ENCODE measurements at places on chromosomes 3 and 15.

GRCh38 chr15:100186960-100187359, 154.8 kb downstream of the ADAMTS17 start:
- no peak for DNase-seq

DNA sequence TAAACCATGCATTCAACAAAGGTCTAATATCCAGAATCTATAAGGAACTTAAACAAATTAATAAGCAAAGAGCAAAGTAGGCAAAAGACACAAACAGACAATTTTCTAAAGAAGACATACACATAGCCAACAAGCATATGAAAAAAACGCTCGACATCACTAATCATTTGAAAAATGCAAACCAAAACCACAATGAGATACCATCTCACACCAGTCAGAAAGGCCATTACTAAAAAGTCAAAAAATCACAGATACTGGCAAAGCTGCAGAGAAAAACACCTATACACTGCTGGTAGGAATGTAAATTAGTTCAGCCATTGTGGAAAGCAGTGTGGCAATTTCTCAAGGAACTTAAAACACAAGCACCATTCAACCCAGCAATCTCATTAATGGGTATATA, 53.8 kb downstream of the FSIP1 start:
- no peak for DNase-seq

DNA sequence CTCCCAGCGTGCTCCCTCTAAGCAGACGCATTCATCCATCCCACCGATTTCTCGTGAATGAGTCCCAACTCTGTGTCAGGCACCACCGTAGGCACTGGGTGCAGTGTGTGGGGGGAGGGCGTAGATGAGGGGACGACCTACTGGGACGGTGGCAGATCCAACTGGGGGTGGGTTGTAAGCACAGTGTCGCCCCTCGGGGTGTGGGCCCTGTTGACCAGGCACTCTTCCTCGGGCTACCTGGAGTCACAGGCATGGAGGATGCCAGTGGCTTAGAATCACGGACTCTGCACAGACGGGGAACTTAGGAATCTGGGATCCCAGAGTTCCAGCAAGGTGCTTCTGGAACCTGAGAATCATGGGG, 66.2 kb downstream of the SLC6A6 start:
- DNase-seq = no peak

DNA sequence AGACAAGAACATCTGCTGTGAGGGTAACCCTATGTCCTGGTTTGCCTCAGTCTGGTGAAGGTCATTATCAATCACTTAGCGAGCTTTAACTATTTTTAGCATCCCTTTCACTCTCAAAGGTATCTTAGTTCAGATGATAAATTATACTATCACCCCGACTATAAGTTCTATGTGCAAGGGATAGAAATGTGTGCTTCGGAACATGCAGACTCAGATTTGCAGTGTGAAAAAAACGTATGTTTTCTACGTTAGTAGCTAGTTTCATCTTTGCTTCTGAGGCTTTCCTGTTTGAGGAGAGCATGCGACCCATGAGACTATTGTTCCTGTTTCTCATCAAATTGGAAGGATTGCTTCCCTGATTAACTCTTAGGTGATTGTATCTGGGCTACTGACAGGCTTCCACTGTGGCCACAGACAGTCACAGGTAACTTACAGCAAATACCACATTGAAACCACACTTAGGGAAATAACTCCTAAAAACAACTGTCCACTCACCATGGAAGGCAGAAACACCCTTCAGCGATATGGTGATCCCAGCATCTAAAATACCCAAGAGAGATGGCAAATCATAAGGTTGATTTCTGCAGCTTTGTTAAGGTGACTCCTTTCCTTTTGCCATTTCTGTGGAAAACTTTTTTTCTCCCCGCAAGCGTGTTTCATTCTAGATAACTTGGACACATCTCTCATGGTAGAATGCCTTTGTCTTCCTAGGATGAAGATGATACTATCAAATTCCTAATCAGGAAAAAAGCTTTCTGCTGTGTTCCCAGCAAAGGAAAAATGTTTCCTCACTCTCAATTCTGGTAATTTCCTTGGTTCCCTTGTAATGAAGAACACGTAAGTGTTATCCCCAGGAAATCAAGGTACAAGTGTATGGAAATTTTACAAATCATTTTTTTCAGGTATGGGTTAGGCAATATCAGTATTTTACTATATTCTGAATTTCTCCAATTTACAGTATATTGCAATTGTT, 5.2 kb downstream of the GCSAM start:
- no peak for DNase-seq

DNA sequence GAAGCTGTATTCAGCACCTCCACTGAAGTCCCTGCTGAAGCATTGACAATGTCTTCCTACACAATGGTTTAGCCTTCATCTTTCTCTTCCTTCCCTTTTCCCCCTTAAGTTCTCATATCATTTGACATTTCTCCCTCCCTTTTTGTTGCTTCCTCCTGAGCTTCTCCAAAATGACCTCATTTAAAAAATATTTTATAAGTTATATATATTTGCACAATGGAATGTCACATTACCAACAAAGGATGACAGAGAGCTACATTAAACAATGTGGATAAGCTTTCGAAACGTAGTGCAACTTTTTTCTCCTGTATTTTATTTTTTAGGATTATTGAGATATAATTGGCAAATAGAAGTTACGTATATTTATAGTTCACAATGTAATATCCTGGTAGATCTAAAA, 13.2 kb upstream of the DLG1 start:
- no peak for DNase-seq

DNA sequence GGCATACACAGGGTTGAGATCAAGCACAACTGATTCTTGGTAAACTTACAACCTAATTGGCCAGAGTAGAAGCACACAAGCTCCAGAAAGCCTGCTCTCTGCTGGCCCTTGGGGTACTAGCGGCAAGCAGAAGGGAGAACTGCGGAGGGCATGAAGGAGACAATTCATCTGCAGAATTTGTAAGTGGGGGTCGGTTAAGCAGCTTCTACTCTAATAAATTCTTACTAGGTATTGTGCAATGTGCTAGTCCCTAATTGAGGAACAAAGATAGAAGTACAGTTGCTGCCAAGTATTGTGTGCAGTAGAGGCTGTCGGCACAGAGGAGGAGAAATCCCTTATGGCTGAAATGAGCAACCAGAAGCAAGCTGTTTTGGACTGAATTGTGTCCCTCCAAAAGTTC, 91.2 kb upstream of the VEPH1 start:
- DNase-seq = no peak

- no peak for DNase-seq
These were observed 210.5 kb downstream of the FGF12 start for GRCh38 chr3:192516820-192517219.

- no peak for DNase-seq
These were observed 632.2 kb downstream of the FOXP1 start for GRCh38 chr3:70951316-70951715.

- peak; percentile 42 for DNase-seq
These were observed 7.7 kb upstream of the MAP1A start for GRCh38 chr15:43509660-43510199.

DNA sequence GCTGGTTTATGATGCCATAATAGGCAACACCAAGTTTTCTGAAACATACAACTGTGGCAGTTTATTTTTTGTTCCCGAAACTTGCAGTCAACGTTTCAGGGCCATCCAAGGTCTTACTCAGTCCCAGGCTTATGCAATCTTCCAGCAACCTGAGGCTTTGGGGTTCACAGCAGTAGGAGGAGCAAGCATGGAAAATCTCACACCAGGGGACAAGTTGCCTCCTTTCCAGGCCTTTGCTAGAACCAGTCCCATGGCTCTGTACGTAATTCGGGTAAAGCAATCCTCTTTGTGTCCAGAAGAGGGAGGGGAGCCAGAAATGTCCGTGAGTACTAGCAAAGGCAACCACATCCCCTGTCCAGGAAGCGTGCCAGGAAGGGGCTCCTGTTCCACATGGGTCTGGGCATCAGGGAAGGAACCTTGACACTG, 4.7 kb upstream of the FAM240A start:
- DNase-seq = peak; percentile 2

- no peak for DNase-seq
These were observed 234.3 kb downstream of the SQOR start for GRCh38 chr15:45869034-45869668.

DNA sequence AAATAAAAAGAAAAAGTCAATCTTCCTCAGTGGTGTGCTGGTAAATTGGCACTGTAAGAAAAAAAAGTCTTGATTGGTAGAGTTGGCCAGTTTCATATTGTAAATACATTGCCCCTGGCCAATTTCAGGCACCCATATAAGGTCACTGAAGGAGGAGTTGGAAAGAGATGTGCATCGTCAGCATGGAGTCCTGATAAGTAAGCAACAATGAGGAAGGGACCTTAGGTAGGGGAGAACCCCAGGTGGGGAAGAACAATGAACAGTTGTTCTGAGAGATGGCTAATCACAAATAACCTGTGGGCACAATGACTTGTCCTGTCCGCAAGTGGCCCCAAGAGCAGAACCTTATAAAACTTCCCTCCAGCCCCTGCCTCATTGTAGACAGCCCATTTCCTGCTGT, 8.6 kb upstream of the CYP8B1 start:
- no peak for DNase-seq

DNA sequence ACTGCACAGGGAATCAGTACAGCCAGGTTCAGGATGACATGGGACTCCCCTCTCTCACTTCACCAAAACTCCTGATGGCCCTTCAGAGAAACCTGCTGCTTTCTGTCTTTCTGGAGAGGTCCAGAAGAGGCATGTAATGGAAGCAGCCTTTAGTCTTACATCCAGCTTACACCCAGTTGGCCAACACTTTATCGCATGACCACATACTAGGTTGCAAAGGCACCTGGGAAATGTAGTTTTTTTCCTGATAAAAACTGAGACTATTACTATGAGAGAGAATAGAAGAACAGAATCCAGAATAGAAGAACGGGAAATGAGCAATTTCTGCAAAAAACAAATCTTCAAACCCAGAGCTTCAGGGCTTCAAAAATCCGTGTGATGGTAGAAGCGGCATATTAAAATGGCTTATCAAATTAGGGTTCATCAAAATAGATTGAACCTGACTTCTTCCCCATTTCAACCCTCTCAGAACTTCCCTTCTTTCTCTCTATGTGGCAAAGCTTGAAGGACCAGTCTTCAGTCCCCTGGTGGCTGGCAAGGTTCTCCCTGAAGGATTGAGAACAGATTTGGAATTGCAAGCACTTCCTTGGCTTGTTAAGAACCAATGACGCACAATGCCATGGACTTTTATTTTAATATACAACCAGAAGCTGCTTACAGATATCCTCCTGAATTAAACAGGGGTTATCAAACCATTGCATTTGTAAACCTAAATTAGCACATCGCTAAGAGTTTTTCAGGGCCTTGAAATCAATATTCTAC, 34.4 kb downstream of the CORO2B start:
- no peak for DNase-seq

DNA sequence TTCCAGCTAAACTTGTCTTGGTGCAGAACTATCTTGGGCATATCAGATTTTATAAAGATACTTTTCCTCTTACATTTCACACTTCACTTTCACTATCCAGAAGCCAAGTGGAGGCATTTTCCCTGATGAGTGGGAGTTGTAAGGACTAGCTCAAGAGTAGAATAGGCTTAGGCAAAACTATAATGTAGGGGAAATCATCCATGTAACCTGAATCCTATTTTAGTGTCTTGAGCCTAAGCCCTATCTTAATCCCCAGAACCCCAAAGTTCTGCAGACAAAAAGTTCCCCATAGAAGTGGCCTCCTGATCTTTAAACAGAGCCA, 42.2 kb upstream of the CD47 start:
- DNase-seq = no peak

GRCh38 chr15:52006702-52007340, 12.2 kb upstream of the MAPK6 start:
- no peak for DNase-seq

DNA sequence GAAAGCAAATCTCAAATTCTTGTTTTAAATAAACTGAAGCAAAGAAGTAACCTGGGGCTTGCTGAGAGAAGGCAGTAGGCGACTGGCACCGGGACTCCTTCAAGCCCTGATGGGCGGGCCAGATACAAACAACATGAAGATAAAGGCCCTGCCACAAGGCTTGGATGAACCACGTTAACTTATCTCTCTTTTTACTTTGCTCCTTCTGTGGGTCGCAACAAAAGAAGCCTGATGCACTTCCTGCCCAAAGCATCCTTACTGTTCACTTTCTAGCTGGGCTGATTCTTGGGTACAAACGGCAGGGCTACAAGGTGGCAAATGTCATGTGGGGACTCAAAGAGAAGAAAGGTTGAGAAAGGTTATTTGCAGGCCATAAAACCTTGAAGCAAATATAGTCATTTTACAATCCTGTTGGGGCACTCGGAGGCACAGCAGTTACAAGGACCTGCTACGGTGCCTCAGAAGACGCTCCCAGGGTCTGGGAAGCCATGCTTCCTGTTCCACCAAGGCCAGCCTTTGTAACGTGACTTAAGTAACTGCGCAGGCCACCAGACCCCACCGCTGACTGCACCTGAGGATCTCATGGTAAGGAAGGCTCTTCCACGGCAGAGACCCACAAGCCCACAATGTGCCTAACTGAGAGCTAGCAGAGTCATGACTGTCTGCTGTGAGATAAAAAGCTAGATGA, 71.1 kb downstream of the CHSY1 start:
- no peak for DNase-seq

- DNase-seq = peak; percentile 38
These were observed 781 bp upstream of the CYP1A1 start for GRCh38 chr15:74725845-74726773.

- no peak for DNase-seq
These were observed 73.1 kb upstream of the SLC6A6 start for GRCh38 chr3:14329116-14329830.

DNA sequence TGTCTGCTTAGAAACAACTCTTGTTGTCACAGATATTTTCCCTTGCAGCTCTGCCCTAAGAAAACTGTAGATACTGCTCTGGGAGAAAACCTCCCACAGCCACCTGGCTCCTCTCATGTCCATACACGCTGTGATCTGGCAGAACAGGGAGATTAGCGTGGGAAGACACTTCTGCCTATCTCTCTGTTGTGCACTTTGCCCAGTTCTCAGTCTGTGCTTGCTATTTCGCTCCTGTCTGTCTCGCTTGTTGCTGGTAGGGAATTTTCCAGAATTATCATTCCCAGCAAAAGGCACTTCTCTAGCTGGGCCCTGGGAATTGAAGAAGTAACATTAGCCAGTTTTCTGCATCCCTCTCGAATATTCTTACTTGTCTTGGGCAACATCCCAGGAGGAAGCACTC, 8.1 kb upstream of the GATM start:
- no peak for DNase-seq

GRCh38 chr15:98858610-98859023, 149.0 kb downstream of the PGPEP1L start:
- no peak for DNase-seq
